ENCODE measurements at places on chromosomes 7 and 10.

DNA sequence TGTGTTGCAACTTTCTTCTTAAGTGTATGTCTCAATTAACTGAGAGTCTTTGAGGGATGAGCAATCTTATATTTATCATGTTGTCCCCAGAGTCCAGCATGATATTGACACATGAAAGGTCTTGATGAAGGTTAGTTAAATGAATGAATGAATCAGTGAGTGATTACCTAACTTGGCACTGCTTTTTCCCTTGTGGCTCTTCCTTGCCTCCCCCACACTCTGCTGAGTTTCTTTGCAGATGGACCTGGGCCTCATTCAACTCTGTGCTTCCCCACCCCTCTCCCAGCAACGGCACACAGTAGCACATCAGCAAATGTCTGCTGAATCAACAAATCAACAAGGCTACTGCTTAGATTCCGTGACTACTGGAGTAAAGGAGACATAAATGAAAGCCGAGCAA lies 235.1 kb upstream of the CXCL12 start:
- DNase-seq = no peak

GRCh38 chr7:120609136-120609753 lies 248.7 kb downstream of the TSPAN12 start:
- DNase-seq = no peak

DNA sequence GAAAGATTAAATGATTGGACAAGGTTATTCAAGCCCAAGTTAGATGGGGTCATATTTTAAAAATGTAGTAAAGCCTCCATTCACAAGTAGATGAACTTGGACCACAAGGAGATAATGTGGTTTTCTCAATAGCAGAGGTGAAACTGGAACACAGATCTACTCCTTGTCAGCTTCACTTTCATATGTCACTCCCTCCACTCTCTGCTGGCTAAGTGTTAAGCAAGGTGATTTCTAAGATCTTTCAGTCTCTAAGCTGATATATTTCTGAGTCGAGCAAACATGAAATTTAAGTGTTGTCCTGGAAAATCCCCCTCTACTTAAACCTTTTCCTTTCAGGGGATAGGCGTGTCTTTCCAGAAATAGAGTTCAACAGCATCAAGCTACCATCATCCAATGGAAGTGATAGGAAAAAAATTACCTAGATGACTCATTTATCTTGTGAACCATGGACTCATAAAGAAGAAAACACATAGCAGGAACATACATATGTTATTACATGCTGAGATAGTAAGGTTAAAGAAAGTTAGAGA lies 275.0 kb downstream of the PTEN start:
- no peak for DNase-seq

DNA sequence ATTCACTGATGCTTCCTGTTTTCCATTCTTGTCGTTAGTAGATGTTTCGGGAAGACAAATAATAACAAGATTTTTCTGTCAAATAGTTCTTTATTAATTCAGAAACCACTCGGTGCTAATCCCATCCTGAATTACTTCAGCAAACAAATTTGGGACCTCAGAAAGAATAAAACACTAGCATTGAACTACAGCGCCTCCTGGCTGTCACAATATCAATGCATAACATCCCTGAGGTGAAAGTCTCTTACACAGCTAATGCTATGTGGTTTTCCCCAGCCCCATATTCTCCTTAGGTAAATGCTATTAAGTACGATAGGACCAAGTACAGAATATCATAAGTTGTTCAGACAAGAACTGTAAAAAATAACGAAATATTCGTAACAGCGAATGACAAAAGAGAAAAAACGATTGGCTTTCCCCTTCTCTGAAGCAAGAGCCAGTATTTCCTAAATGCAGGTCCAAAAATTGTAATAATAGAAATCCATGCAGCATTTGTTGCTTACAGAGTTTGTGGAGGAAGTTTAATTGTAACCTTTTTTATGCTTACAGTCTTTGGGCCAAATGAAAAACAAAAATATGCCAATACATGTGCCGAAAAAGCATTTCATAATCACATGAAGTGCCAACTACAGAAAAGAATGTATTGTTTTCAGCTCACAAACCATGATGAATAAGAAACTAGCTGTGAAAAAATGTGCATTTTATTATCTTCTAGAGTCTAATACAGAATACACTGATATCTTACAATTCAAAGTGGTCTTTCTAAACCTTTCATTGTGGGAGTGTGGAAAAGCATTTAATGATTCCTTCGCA lies 47.3 kb downstream of the MYPN start:
- peak; percentile 76 for DNase-seq

DNA sequence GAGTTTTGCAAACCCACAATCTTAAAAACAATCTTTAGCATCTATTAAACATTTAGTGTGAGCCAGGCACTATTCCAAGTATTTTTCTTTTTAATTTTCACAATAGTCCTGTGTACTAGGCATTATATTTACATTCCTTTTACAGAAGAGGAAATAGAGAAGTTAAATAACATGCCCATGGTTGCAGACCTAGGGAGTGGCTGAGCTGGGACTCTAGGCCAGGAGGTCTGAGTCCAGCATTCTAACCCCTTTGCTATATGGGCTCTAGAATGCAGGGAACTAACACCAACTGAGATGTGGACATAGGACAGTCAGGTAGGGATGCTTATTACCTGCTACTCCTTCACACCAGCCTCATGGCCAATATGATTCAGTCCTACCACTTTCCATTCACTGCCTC lies 243.8 kb downstream of the XPNPEP1 start:
- no peak for DNase-seq

GRCh38 chr7:130910949-130911944 lies 177.2 kb upstream of the KLF14 start:
- peak; percentile 72 for DNase-seq

GRCh38 chr7:47968847-47969774 lies 10.3 kb downstream of the HUS1 start:
- DNase-seq = peak; percentile 71

DNA sequence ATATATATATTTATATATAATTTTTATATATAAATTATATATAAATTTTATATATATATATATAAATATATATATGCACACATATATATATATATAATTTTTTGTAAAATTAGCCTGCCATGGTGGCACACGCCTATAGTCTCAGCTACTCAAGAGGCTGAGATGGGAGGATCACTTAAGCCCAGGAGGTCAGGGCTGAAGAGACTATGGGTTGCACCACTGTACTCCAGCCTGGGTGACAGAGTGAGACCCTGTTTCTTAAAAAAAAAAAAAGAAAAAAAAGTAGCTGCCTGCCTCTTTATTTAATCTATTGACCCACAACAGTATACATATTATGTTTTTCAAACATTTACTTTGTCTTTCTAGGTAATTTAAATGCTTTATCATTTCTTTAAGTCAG lies 19.2 kb downstream of the BCAP29 start:
- DNase-seq = no peak

DNA sequence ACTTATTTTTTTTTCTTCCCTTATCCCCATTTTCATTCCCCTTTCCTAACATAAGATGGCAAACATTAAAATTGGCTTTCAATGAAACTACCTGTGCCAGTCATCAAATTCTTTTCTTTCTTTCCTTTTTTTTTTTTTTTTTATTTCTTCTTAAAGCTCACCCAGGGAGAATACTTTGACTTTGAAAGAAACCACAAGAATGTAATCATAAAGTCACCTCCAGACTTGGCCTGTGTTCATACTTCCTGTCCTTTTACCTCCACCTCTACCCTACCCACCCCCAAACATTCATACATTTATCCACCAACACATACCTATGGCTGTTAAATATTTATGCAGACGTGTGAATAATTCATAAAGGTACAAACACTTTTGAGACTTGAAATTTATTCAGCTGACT lies 254.6 kb downstream of the SLC25A13 start:
- no peak for DNase-seq

GRCh38 chr10:73828161-73828560 lies 16.8 kb upstream of the NDST2 start:
- DNase-seq = no peak

- DNase-seq = peak; percentile 7
Observed at GRCh38 chr10:126969310-126969709, 64.1 kb downstream of the DOCK1 start.

DNA sequence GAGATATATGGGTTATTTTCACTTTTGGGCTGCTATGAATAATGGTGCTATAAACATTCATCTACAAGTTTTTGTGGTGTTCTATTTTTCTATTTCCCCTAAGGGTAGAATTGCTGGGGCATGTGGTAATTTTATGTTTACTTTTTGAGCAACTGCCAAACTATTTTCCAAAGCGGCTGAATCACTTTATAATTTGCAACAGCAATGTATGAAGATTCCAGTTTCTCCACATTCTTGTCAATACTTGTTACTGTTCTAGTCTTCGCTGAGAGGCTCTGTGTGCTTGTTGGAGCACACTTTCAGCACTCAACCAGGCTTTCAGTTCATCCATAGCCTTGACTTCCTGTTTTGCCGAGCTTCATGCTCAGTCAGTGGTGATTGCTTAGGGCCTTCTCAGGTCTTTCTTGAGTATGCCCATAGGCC lies 39.0 kb downstream of the ADK start:
- DNase-seq = peak; percentile 80

- DNase-seq = no peak
Observed at GRCh38 chr10:80661526-80661925, 123.8 kb downstream of the SH2D4B start.

DNA sequence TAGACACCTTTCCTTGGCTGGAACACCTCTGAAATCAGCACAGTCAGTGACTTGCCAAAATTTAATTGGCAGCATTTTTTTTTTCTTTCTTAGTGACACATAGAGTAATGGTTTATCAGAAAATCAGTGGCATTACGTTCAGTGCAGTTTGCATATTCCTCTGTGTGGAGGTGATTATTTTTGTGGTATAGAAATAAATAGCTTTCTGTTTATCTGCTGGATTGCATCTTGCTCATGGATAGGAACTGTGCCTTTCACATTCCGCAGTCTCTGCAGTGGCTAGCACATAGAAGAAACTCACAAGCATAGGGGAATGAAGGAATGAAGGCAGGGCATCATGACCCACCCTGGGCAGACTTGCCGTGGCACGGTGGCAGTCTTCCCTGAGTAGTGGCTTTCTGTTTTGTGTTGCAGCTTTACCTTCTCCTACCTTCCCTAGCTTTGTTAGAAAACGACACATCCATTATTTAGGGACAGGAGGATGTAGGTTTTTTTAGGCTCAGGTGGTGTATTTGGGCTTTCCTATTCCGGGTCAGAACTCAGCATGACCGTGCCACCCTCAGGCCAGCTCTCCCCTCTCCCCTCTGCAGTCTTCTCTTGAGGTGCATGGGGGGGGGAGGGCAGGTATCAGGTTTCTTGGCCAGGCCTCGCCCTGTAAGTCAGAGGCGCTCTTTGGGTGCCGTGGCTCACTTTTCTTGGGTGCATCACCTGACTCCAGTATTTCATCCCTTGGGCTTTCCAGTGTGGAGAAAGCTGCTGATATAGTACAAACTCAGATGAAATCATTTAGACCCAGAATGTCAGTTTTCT lies 112.5 kb upstream of the GJD4 start:
- DNase-seq = no peak

DNA sequence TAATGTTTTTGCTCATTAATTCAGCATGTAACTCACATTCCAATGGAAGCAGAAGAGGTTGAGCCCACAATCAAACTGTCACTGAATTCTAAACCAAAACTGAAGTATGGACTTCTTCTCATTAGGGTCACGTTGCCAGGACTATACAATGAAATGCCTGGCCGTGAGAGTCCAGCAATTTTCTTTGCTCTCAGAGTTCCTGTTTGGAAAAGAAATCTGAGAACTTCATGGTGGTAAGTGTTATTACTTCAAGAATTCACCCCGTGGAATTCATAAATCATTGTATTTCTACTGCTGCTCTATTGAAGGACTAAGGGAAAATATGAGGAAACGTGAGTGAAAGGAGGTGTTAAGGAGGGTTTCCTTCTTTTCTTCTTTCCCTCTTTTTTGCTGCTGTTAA lies 441.8 kb upstream of the AKR1E2 start:
- peak; percentile 48 for DNase-seq

- DNase-seq = no peak
Observed at GRCh38 chr10:97280783-97281182, 11.7 kb downstream of the ARHGAP19 start.

GRCh38 chr10:15558136-15558535 lies 161.6 kb downstream of the ITGA8 start:
- DNase-seq = peak; percentile 71

GRCh38 chr10:3107426-3107961 lies 40.1 kb downstream of the PFKP start:
- DNase-seq = peak; percentile 98

GRCh38 chr10:30748152-30748973 lies 118.8 kb upstream of the LYZL2 start:
- no peak for DNase-seq

GRCh38 chr7:150949971-150950491 lies 28.1 kb downstream of the KCNH2 start:
- no peak for DNase-seq

GRCh38 chr7:92997152-92997551 lies 120.6 kb downstream of the SAMD9 start:
- DNase-seq = no peak

- DNase-seq = no peak
Observed at GRCh38 chr7:29606830-29607229, 43.2 kb downstream of the PRR15 start.

- peak; percentile 83 for DNase-seq
Observed at GRCh38 chr10:70832852-70833528, 17.2 kb downstream of the SGPL1 start.

- DNase-seq = no peak
Observed at GRCh38 chr7:29078311-29079260, 67.8 kb downstream of the CPVL start.
